ENCODE measurements at places on chromosomes 12 and 14.

- DNase-seq, result no peak
Measured at GRCh38 chr14:59337141-59337611, 128.0 kb downstream of the GPR135 start.

DNA sequence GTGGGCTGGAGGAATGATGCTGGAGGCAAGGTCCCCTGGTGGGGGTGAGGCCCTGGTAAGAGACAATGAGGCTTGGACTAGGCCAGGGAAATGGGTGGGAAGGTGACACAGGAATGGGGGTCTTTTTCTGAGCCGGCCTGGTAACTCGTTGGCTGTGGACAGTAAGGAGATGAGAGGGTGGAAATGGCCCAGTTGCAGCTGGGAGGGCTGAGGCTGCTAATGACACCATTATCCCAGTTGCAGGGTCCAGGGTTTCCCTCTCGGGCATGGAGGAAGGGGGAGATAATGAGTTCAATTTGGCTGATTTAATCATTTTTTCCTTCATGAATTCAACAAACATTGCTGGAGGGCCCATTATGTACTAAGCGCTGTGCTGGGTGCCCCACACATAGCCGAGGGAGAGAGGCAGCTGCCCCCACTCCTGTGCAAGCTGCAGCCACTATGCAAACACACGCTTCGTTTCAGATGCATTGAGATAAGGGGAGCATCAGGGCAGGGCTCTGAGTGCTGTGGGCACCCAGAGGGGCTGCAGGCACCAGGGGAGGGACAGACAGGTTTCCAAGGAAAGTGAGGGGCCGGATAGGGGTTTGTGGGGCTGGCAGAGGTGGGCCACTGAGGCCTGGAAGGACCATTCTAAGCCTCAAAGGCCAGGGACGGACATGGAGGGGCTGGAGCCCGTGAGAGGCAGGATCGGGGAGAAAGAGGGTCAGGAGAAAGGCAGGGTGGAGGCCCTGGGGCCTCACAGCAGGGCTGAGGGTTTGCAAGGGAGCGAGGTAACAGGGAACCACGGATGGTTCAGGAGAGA lies 43.2 kb upstream of the MEG3 start:
- DNase-seq, result no peak

DNA sequence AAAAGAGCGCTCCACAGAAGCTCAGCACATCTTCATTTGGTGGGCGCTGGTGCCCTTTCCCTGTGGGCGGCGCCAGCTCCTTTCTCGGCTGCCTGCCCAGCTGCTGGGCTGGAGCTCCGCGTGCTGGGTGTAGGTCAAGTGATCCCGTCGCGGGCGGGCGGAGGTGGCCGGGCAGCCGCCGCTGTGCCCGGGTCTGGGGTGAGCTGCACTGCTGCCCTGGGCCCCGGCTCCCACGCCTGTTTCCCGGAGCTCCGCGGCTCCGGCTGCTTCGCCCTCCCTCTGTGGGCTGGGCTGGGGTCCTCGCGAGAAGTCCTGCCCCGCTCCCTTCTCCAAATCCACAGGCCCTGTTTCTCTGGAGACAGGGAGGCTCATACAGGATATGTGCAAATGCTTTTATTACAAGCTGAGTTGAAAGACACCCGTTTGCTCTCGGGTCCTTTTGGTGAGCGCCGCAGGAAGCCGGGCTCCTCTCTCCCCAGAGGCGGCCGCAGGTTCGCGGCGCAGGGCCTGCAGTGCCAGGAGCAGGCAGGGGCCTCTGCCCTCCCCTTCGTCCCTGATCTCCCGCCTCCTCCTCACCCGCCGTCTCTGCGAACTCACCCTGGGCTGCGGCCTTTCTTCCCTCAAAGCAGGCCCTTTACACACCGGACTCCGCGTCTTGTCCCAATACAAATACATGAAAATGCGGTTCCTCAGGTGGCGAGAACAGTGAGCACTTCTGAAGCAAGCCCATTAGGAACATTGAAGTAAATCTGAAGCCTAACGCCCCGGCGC lies 67.8 kb upstream of the CAPRIN2 start:
- DNase-seq, result peak; percentile 42

- no peak for DNase-seq
Measured at GRCh38 chr12:116210762-116211161, 66.7 kb downstream of the MED13L start.

GRCh38 chr14:72521968-72522741 lies 371.7 kb downstream of the DPF3 start:
- peak; percentile 25 for DNase-seq

GRCh38 chr12:54020591-54021405 lies 7.4 kb upstream of the HOXC6 start:
- no peak for DNase-seq

DNA sequence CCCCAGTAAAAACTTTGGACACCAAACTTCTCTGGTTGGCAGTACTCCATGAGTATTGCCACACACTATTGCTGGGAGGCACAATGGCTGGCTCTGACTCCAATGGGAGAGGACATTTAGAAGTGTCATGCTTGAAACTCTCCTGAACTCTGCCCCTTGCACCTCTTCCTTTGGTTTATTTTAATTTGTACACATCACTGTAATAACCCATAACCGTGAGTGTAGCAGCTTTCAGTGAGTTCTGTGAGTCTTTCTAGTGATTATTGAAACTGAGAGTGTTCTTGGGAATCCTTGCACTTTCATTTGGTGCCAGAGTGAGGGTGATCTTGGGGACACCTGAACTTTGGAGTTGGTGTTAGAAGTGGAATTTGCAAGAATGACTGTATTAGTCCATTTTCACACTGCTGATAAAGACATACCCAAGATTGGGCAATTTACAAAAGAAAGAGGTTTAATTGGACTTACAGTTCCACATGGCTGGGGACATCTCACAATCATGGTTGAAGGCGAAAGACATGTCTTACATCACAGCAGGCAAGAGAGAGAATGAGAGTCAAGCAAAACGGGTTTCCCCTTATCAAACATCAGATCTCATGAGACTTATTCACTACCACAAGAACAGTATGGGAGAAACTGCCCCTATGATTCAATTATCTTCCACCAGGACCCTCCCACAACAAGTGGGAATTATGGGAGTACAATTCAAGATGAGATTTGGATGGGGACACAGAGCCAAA lies 41.3 kb upstream of the CEP83 start:
- no peak for DNase-seq

GRCh38 chr12:119594399-119594730 lies 791 bp downstream of the TMEM233 start:
- no peak for DNase-seq

DNA sequence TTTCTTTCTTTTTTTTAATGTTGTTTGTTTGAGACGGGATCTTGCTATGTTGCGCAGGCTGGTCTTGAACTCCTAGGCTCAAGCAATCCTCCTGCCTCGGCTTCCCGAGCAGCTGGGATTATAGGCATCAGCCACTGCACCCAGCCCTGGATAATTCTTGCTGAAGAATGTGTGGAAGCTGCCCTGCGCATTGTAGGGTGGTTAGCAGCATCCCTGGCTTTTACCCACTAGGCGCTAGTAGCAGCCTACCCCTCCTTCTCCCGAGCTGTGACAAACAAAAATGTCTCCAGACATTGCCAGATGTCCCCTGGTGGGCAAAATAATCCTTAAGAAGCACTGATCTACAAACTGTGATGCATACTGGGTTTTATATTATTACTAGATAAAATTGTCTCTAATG lies 6.6 kb downstream of the DCAF4 start:
- DNase-seq, result no peak

DNA sequence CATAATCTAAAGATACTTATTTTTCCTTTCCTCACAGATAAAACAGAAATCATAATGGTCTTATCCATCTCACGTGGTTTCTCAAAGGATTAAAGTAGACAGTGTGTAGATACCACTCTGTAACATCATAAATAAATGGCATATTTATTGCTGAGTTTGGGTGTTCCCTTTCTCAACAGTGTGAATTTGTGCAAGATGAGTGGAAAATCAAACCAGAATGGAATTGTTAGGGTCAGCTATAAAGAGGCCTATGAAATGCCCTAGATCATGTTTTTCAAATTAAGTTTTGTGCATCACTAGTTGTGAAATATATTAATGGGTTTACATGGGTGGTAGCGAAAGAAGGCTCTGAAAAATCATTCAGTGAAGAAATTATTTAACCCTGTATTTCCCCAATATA lies 216.3 kb upstream of the GARIN6 start:
- no peak for DNase-seq

- no peak for DNase-seq
Measured at GRCh38 chr14:23071921-23072539, 14.7 kb upstream of the CDH24 start.

- no peak for DNase-seq
Measured at GRCh38 chr12:103386451-103386850, 109.3 kb downstream of the C12orf42 start.

DNA sequence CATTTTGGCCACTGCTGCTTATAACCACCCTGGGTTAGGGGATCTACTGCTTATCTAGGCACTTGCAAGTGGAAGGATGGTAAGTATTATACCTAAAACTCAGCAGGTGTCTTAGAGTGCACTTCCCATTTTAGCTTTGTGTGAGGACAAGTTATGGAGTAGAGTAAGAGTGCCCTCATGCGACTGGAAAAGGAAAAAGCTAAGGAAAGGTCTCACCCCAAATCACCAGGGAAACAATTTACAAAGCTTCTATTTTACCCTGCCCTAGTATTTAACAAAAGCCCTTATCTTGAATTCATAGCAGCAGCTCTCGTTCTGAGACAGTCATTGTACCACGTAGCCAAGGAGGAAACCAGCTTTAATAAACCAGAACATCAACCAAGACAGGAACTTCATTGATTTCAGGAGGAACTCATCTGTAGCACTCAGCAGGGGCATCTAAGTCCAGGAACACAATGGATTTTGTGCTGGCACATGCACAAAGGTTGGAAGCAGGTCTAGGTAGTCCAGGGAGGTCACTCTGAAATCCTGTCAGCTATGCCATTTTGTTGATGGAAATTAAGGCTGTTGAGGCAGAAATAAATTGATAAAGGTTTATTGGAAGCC lies 2.9 kb downstream of the RDH12 start:
- peak; percentile 60 for DNase-seq

DNA sequence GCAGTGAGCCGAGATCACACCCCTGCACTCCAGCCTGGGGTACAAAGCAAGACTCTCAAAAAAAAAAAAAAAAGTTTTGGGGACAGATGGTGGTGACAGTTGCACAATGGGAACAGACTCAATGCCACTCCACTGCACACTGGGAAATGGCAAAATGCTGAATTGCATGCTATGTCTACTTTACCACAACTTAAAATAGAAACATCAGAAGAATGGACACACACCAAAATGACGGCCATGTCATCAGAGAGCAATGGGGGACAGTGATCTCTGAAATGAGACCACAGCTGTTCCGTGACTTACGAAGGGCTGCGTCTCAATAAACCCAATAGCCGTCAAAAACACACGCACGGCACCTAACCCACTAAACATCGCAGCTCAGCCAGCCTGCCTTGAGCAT lies 13.7 kb downstream of the DDX54 start:
- DNase-seq, result no peak

DNA sequence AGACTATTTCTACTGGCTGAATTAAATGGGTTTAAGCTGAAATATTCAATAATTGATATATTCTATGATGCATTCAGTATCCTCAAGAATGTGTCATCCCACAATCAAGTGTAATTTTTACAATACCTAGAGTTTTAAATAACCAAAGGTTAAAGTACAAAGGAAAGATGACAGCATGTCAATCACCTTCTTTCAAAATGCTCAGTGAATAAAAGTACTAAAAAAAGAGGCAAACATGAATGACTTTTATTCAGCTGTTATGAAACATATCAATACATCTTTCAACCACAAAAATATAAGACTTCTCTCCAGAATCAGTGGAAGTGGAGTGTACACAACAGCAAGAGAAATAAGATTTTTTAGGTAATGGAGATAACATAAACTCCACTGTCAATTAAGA lies 72.0 kb downstream of the NELL2 start:
- DNase-seq, result no peak

DNA sequence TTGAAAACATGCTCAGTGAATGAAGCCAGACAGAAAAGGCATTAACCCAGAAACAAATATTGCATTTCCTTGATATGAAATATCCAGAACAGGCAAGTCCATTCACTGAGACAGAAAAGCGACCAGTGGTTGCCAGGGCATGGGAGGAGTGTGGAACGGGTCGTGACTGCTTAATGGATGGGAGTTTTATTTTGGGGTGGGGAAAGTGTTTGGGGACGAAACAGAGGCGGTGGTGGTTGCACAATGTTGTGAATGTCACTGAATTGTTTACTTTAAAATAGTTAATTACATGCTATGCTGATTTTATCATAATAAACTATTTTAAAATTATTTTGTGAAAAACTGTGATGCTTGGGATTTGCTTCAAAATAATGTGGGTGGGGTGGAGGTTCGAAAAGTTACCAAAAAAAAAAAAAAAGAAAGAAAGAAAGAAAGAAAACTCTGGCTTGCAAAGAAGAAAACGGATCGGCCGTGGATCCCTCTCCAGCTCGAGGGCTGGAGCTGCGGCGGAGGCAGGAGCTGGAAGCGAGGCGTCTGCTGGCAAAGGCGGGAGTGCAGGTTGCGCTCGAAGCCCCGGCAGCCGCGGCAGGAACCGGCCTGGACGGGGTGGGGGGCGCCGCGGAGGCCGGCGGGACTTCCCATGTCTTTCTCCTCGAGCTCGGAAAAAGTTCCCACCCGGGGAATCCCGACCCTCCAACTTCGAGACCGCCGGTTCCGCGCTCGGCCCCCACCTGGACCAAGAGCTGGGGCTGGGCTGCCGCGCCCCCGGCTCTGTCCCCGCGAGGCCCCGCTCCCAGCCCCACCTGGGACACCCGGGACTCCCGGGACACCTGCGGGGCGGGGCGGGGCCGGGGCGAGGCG lies 524 bp upstream of the P2RX2 start:
- no peak for DNase-seq

- DNase-seq, result no peak
Measured at GRCh38 chr12:53187145-53187899, 6.6 kb upstream of the CSAD start.

Data from activated CD4-positive, alpha-beta T cell treated with anti-CD3 and anti-CD28 coated beads, Interleukin-2, Interleukin-6, amounts not matched to agents 100 ng/mL and 50 ng/mL, durations not matched to agents 16 hours and 8 hours (primary cell).